Activated CD8-positive, alpha-beta T cell treated with anti-CD3 and anti-CD28 coated beads for 36 hours (primary cell): ENCODE measurements at places on chromosomes 12 and 14. TPM values are rescaled to one million over a fixed set of nuclear protein-coding genes. Genes with fewer than 3 reads are reported as not detected.

TAS2R10 gene
- not detected for total RNA-seq

CLEC9A gene
- not detected for total RNA-seq

RNF212B gene
- total RNA-seq = not detected

FBXO33 gene
- total RNA-seq = 16.8 TPM

DNA sequence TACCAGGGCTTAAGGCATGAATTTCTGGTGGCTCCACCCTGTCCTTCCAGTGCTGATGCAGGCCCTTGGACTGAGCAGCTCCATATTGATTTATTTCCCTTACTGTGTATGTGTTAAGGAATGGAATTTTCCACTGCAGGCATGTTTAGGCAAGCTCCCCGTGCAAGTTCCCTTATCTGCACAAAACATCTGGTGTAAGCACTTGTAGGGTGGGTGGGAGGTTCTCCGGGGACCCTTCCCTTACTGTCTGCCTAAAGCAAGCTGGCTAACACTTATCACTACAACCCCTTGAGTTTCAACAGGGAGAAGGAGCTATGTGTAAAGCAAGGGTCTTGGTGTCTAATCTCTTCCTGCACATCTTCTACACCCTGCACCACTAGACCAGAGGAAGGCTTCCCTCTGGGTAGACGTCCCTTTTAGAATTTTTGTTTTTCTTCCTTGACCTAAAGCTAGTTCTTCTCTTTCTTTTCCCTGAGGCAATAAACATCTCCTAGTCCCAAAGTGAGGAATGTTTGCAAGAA, 22.0 kb upstream of the DRAM1 start:
- no peak for DNase-seq
- no peaks in the 10 kb centered on the region for H3K36me3 ChIP-seq
- no peak overlapping the region for H3K4me3 ChIP-seq
- H3K27ac ChIP-seq = no peak overlapping the region
- no peaks in the 10 kb centered on the region for H3K27me3 ChIP-seq

- H3K27ac ChIP-seq = no peak overlapping the region
- no peaks in the 10 kb centered on the region for H3K36me3 ChIP-seq
- no peak for DNase-seq
- no peaks in the 10 kb centered on the region for H3K4me1 ChIP-seq
Observed at GRCh38 chr14:105641075-105641937, 114.9 kb downstream of the TMEM121 start.

DNA sequence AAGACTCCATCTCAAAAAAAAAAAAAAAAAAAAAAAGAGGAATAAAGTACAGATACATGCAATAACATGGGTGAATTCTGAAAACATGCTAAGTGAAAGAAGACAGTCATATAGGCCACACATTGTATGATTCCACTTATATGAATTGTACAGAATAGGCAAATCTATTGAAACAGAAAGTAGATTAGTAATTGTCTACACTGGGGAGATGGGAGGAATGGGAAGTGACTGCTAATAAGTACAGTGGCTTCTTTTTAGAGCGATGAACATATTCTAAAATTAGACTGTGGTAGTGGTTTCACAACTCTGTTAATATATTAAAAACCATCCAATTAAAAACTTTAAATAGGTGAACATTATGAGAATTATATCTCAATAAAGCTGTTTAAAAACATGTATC, 74.4 kb downstream of the ANKS1B start:
- H3K27me3 ChIP-seq = peaks cover 2% of the 10 kb centered on the region
- H3K27ac ChIP-seq = no peak overlapping the region
- no peaks in the 10 kb centered on the region for H3K36me3 ChIP-seq

GRCh38 chr12:130827432-130827831, 11.6 kb downstream of the STX2 start:
- H3K36me3 ChIP-seq = peaks cover 9% of the 10 kb centered on the region
- H3K4me1 ChIP-seq = peaks cover 27% of the 10 kb centered on the region
- peak; percentile 12 for DNase-seq
- H3K27me3 ChIP-seq = no peaks in the 10 kb centered on the region
- H3K27ac ChIP-seq = peak overlapping the region; percentile 35

DNA sequence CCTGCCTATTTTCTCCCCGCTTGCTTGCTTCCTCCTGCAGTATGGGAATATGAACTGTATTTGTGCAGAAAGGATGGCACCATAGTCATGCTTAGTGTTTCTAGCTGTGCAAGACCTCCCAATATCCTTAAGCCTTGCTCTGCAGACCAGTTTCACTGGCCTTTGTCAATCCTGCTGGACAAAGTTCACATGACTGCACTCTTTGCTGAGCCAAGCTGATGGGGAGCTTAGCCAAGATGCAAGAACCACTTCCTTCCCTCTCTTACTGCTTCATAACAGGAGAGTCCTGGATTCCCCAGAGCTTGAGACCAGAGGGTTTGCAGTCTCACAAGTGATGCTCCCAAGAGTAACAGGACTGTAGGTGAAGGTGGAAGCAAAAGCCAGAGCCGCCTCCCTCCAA, 3.8 kb downstream of the ASIC1 start:
- peaks cover 8% of the 10 kb centered on the region for H3K27me3 ChIP-seq
- peaks cover 36% of the 10 kb centered on the region for H3K4me1 ChIP-seq
- H3K4me3 ChIP-seq = no peak overlapping the region
- DNase-seq = no peak
- peaks cover 20% of the 10 kb centered on the region for H3K36me3 ChIP-seq

- H3K27ac ChIP-seq = no peak overlapping the region
- H3K27me3 ChIP-seq = no peaks in the 10 kb centered on the region
- no peaks in the 10 kb centered on the region for H3K36me3 ChIP-seq
- H3K4me3 ChIP-seq = no peak overlapping the region
Observed at GRCh38 chr12:23536293-23536692, 413.2 kb downstream of the SOX5 start.

DNA sequence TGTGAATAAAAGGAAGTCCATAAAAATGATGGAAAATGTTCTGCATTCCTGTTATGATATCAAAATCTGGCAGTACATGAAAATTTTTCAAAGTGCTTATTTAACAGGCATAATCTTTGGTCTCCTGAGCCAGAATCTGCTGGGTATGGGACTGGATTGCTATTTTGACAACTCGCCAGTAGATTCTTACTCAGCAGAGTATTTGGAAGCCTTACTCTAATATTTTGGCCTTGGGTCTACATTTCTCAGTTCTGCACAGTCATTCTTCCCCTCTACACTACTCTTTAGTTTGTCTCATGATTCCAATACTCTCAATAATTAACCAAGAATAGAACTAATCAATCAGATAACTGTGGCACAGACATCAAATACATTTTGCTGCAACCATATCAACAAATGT, 1.1 kb upstream of the SLCO1B1 start:
- H3K4me1 ChIP-seq = no peaks in the 10 kb centered on the region
- no peak overlapping the region for H3K4me3 ChIP-seq
- H3K36me3 ChIP-seq = no peaks in the 10 kb centered on the region
- no peaks in the 10 kb centered on the region for H3K27me3 ChIP-seq
- no peak overlapping the region for H3K27ac ChIP-seq

GRCh38 chr12:47980197-47980596, 16.8 kb downstream of the TMEM106C start:
- no peak overlapping the region for H3K4me3 ChIP-seq
- H3K4me1 ChIP-seq = no peaks in the 10 kb centered on the region
- H3K36me3 ChIP-seq = no peaks in the 10 kb centered on the region
- DNase-seq = no peak

- no peak overlapping the region for H3K4me3 ChIP-seq
- H3K27me3 ChIP-seq = no peaks in the 10 kb centered on the region
- no peaks in the 10 kb centered on the region for H3K4me1 ChIP-seq
Observed at GRCh38 chr14:45039390-45039789, 44.5 kb upstream of the PRPF39 start.

DNA sequence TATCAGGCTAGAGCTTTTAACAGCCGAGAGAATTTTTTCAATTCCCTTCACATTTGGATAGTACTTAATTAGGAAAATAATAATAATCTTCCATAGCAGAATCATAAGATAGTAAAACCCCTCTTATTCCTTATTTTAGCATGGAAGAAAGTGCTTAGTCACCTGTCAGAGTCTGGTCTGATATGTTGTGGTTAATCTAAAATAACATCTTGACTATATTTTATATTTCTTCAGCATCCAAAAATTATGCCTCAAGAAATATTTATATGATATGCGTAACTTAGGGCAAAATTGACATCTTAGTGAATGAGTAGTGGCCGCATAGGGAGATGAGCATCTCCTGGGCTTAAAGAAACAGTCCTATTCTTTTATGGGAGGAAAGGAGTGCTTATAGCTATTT, 12.8 kb downstream of the CHURC1 start:
- no peak for DNase-seq
- H3K27me3 ChIP-seq = no peaks in the 10 kb centered on the region
- peaks cover 38% of the 10 kb centered on the region for H3K36me3 ChIP-seq
- H3K4me3 ChIP-seq = no peak overlapping the region

GRCh38 chr14:76424359-76424758, 48.4 kb downstream of the ESRRB start:
- no peak for DNase-seq
- H3K27ac ChIP-seq = no peak overlapping the region
- no peak overlapping the region for H3K4me3 ChIP-seq
- H3K27me3 ChIP-seq = no peaks in the 10 kb centered on the region
- no peaks in the 10 kb centered on the region for H3K4me1 ChIP-seq
- no peaks in the 10 kb centered on the region for H3K36me3 ChIP-seq

DNA sequence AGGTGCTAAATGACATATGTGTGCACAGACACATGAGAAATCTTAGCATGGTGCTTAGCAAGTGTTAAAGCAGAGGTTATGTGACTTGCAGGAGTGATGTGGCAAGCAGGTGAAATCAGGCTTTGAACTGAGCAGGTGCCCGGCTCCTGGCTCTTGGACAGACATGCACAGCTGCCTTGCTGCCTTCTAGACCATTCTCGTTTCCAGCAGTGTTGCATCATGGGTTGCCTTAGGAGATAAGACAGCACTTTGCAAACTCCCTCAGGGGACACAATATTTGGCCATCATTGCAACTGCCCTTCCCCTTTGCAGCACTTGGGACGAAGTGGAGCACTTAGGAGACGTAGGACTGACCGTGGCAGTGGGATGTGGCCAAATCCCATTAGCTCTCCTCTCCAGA, 17.2 kb upstream of the GSC start:
- H3K4me1 ChIP-seq = no peaks in the 10 kb centered on the region
- H3K36me3 ChIP-seq = no peaks in the 10 kb centered on the region
- H3K27me3 ChIP-seq = peaks cover 4% of the 10 kb centered on the region
- H3K4me3 ChIP-seq = no peak overlapping the region

DNA sequence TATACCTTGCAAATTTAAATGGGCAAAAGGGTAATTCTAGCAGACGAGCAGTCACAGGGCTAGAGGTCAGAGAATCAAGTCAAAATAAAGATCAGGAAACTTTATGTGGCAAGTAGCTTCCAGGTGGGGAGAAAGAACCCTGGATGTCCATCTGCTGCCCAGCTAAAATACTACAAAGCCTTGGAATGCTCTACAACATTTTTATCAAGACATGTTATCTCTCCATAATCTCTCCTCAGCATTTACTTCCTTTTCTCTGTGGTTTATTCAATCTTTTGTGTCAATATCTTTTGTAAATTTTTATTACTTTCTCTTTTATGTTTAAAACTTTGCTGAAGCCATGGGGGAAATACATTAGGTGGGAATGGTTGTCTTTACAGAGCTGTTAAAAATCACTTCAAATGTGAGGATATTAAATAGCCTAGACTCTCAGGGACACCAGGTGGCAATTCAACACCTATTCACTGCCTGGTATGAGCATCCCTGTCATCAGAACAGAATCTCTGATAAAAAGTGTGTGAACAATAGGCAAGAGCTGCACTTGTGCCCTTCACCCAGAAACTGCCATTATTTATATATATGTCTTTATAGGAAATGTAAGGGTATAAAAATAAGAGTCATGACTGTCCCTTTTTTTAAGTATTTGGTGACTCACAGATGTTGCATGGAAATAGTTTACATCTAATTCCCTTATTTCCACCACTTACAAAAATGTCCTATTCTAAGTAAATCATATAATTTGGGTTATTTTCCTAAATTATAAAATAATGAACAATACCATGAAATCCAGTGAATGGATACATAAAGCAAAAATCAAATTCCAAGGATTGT, 152.9 kb downstream of the EPS8 start:
- H3K27ac ChIP-seq = no peak overlapping the region
- no peak overlapping the region for H3K4me3 ChIP-seq
- H3K4me1 ChIP-seq = no peaks in the 10 kb centered on the region

DNA sequence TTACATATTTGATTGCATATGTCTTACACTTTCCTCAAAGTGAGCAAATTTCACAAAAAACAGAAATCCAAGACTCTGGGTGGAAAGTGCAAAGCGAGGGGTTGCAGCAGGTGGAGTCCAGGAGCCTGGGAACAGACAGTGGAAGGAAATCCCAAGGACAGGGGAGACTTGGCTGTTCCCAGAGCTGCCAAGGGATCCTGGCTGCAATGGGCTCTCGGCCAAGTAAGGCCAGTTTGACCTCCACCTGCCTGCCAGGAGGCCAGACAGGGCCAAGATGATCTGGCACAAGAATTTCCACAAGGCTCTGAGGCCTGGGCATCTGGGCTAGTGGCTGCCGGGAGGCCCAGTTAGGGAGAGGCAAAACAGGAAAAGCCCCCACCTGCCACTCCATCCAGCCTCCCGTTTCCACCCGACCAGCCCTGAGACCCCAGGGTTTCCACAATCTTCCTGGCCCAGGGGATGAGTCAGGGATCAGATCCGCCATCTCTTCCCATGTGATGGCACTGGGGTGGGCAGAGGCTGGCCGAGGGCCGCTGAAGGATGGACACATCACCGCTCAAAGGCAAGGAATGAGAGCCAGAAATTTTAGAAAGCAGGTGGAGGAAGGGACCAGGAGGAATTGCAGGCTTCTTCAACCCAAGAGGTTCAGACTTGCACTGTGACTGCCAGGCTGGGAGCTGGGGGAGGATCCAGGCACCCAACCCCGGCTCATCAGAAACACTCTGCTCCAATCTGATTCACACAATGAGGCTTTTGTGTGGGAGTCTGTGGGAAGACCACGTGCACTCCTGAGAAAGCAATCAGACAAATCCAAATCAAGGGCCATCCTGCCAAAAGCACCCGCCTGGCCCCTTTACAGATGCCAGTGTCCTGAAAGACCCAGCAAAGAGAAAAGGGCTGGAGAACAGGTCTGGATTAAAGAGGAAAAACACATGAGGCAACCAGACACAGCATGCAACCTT, 16.3 kb downstream of the SCARB1 start:
- no peak overlapping the region for H3K4me3 ChIP-seq
- no peaks in the 10 kb centered on the region for H3K27me3 ChIP-seq
- peaks cover 1% of the 10 kb centered on the region for H3K4me1 ChIP-seq
- no peak overlapping the region for H3K27ac ChIP-seq
